Sigmoid colon (tissue), 7 donors: ENCODE measurements at places on chromosomes 13 and 19. TPM values are rescaled to one million over a fixed set of nuclear protein-coding genes. Genes with fewer than 3 reads are reported as not detected.

Gene ZNF583
- 8.7 TPM for total RNA-seq

Gene OR7G3
- total RNA-seq, result not detected

Gene IFNL2
- total RNA-seq, result not detected

Gene VSTM1
- total RNA-seq, result not detected

Gene FXYD7
- total RNA-seq, result not detected

Gene ARHGEF18
- total RNA-seq, result 20.4 TPM

Gene MEIOSIN
- not detected for total RNA-seq

DNA sequence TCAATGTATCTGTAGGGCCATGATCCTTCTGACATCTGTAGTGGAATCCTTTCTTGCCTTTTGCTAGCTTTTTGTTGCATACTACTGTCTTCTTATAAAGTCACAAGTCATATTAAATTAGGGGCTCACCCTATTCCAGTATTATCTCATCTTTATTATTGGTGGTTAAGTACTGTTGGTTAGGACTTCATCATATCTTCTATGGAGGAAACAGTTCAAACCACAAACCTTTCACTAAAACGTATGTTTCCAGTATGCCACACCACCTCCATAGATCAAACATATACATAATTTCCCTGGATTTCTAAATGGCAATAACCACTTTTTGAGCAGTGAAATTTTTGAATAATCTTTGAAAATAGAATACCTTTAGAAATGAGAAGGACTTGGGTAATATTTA, 62.8 kb upstream of the PCDH9 start:
- H3K4me1 ChIP-seq, result no peaks in the 10 kb centered on the region
- no peaks in the 10 kb centered on the region for H3K27me3 ChIP-seq
- no peak overlapping the region for H3K27ac ChIP-seq
- DNase-seq, result no peak
- H3K4me3 ChIP-seq, result no peak overlapping the region

DNA sequence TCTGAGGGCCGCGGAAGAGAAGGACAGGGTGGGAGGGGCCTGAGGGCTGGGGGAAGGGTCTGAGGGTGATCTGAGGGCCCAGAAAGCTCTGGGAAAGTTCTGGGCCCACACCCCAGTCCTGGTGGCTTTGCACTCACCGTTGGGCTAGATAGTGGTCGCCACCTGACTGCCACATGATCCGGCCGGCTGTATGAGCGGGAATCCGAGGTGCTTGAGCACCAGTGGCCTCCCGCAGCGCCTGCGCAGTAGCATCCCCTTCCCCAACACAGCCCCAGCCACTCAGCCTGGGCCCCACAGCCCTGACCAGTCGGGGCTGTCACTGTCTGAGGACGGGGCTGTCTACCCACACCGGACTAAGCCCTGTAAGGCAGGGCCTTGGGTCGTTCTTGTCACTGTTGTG, 15.0 kb downstream of the PRODH2 start:
- no peak overlapping the region for H3K27ac ChIP-seq
- no peak for DNase-seq
- no peaks in the 10 kb centered on the region for H3K4me1 ChIP-seq
- H3K36me3 ChIP-seq, result no peaks in the 10 kb centered on the region
- no peak overlapping the region for H3K4me3 ChIP-seq

- H3K36me3 ChIP-seq, result no peaks in the 10 kb centered on the region
- H3K4me1 ChIP-seq, result no peaks in the 10 kb centered on the region
- DNase-seq, result no peak
- no peak overlapping the region for H3K4me3 ChIP-seq
Observed at GRCh38 chr13:43831088-43831487, 44.3 kb upstream of the ENOX1 start.

DNA sequence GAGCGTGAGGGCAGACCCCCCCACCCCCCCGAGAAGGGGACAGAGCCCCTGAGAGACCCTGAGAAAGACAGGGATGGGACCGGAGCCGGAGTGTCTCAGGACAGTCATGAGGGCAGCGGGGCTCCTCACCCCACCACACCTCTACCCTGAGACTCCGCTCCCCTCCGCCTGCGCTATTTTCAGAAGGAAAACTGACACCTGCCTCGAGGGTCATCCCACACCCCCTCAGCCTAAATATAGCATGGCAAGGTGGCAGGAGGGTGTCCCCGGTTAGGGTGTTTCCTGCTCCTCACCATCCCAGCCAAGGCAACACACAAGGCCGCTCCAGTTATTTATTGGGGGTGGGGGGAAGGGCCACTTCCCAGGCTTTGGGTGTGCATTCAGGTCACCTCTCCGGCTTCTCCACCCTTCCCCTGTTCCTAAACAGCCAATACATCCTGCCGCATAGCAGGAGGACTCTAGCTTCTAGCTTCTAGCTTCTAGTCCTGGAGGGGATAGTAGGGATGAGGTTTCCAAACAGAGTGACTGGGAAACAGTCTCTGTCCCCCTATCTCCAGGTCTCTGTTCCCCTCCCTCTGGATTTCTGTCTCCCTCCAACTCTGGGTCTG, 1.4 kb upstream of the NTF4 start:
- H3K4me1 ChIP-seq, result peaks cover 7% of the 10 kb centered on the region
- no peak overlapping the region for H3K27ac ChIP-seq

DNA sequence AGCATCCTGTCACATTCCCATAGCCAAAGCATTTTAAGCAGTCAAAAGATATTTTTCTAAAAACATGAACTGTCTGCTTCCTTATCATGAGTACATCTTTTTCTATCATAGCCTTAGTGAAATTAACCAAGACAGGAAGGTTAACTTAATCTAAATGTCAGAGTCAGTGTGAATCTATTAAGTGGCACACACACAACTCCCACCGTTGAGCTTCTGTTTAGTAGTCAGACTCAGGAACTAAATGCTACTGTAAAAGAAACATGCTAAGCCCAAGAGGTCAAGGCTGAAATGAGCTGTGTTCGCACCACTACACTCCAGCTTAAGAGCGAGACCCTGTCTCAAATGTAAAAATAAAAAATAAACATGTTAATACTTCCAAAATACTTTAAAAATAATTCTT, 7.7 kb upstream of the POU4F1 start:
- no peak for DNase-seq
- H3K4me3 ChIP-seq, result no peak overlapping the region
- H3K4me1 ChIP-seq, result peaks cover 33% of the 10 kb centered on the region
- H3K36me3 ChIP-seq, result no peaks in the 10 kb centered on the region

GRCh38 chr13:50611117-50611781, 232.2 kb downstream of the DLEU7 start:
- H3K36me3 ChIP-seq, result no peaks in the 10 kb centered on the region
- no peaks in the 10 kb centered on the region for H3K27me3 ChIP-seq
- H3K27ac ChIP-seq, result no peak overlapping the region
- no peak for DNase-seq
- H3K4me1 ChIP-seq, result no peaks in the 10 kb centered on the region

DNA sequence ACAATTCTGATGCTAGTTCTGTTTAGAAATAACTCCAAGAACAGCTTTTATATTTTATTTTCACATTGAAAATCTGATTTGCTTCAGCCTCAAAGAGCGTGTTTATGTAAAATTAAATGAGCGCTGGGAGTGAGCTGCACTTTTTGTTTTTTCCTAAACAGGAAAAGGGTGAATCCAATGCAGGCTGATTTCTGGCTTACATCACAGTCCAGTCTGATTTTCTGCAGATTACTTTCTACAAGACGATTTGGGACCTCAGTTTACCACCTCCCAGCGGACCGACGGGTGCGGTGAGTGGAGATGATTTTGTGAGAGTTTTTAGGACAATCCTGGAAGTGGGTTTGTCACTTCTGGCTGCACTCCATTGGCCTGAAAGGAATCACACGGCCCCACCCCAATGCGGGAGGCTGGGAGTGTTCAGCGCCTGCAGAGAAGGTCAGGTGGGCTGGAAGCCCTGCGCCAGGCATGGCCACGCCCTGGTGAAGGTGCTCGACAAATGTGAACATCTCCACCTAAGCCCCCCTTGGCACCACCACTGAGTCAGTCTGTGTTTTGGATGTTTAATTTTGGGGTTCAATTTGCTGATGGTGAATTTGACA, 90.1 kb downstream of the ANKRD10 start:
- no peaks in the 10 kb centered on the region for H3K27me3 ChIP-seq
- H3K4me1 ChIP-seq, result no peaks in the 10 kb centered on the region
- no peak for DNase-seq
- H3K27ac ChIP-seq, result no peak overlapping the region
- H3K36me3 ChIP-seq, result no peaks in the 10 kb centered on the region

GRCh38 chr13:60288569-60288968, 108.5 kb upstream of the TDRD3 start:
- H3K27ac ChIP-seq, result no peak overlapping the region
- no peak overlapping the region for H3K4me3 ChIP-seq
- no peaks in the 10 kb centered on the region for H3K36me3 ChIP-seq
- H3K27me3 ChIP-seq, result no peaks in the 10 kb centered on the region
- no peak for DNase-seq

DNA sequence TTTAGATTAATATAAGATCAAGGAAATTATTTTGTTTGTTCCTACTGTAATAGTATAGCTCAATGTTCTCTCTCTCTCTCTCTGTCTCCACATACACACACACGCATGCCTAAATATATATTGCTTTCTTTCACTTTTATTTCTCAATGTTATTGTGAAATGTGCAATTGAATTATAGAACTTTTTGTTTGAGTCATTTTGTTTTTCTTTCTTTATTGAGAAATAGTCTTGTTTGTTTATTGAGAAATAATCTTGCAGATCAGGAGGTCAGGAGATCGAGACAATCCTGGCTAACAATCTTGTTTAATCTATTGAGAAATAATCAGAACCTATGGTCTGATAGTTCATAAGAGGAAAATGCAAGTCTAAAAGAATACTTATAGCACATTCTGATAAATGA, 1581.3 kb downstream of the EFNB2 start:
- no peaks in the 10 kb centered on the region for H3K4me1 ChIP-seq
- H3K36me3 ChIP-seq, result no peaks in the 10 kb centered on the region
- no peaks in the 10 kb centered on the region for H3K27me3 ChIP-seq
- DNase-seq, result no peak

- no peak overlapping the region for H3K4me3 ChIP-seq
- DNase-seq, result peak; percentile 66
- no peaks in the 10 kb centered on the region for H3K36me3 ChIP-seq
- no peaks in the 10 kb centered on the region for H3K27me3 ChIP-seq
Observed at GRCh38 chr19:46481223-46481848, 10.0 kb upstream of the PNMA8A start.

DNA sequence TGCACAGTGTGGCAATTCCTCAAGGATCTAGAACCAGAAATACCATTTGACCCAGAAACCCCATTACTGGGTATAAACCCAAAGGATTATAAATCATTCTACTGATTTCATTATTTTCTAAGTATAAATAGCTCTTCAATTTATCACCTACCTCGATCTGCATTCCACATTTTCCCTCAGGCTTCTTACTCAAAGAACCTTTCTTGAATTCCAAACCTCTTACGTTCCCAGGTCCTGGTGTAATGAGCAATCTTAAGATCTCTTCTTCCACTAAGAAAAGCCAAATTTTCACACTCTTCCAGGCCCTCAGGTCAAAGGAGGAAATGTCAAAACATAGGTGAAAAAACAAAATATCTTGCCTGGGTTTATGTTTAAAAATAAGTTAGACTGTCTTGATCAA, 237.3 kb upstream of the GPC6 start:
- H3K4me3 ChIP-seq, result no peak overlapping the region
- no peak overlapping the region for H3K27ac ChIP-seq
- no peaks in the 10 kb centered on the region for H3K27me3 ChIP-seq

GRCh38 chr19:32372726-32373517, 27.5 kb downstream of the ZNF507 start:
- peak overlapping the region; percentile 70 for H3K27ac ChIP-seq
- no peaks in the 10 kb centered on the region for H3K27me3 ChIP-seq

DNA sequence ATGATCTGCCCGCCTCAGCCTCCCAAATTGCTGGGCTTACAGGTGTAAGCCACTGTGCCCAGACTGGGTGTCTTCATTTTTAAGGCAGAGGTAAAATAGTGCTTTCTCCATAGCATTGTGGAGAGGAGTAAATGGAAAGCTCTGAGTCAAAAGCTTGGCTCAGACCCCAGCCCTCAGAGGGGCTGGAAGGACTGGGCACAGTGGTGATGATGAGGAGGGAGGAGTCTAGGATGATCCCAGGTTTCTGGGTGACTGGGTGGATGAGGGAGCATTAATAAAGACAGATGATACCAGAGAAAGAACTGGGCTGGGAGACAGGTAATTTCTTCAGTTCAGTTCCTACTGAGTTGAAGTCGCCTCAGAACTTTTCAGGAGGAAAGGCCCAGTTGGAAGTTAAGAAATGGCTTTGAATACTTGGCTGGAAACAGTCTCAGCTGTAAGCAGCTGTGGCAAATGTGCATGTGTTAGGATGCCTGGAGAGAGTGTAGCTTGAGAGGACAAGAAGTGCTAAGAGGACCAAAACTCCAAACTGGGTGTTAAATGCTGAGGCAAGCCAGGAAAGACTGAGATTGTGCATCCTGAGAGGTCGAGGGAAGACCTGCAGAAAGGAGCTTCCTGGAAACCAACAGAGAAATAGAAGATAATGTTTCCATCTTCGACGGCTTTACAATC, 37.1 kb upstream of the MEDAG start:
- no peaks in the 10 kb centered on the region for H3K27me3 ChIP-seq
- peaks cover 52% of the 10 kb centered on the region for H3K4me1 ChIP-seq
- H3K36me3 ChIP-seq, result no peaks in the 10 kb centered on the region

GRCh38 chr13:112974125-112974524, 5.1 kb downstream of the MCF2L start:
- H3K27ac ChIP-seq, result no peak overlapping the region
- DNase-seq, result no peak
- no peaks in the 10 kb centered on the region for H3K4me1 ChIP-seq
- no peak overlapping the region for H3K4me3 ChIP-seq

GRCh38 chr19:30386551-30387143, 14.5 kb downstream of the ZNF536 start:
- no peak for DNase-seq
- H3K27ac ChIP-seq, result no peak overlapping the region
- no peak overlapping the region for H3K4me3 ChIP-seq
- H3K27me3 ChIP-seq, result no peaks in the 10 kb centered on the region
- H3K4me1 ChIP-seq, result no peaks in the 10 kb centered on the region

GRCh38 chr19:38252941-38253691, 3.1 kb downstream of the PPP1R14A start:
- H3K4me1 ChIP-seq, result peaks cover 65% of the 10 kb centered on the region
- H3K27ac ChIP-seq, result peak overlapping the region; percentile 94
- peak; percentile 75 for DNase-seq

DNA sequence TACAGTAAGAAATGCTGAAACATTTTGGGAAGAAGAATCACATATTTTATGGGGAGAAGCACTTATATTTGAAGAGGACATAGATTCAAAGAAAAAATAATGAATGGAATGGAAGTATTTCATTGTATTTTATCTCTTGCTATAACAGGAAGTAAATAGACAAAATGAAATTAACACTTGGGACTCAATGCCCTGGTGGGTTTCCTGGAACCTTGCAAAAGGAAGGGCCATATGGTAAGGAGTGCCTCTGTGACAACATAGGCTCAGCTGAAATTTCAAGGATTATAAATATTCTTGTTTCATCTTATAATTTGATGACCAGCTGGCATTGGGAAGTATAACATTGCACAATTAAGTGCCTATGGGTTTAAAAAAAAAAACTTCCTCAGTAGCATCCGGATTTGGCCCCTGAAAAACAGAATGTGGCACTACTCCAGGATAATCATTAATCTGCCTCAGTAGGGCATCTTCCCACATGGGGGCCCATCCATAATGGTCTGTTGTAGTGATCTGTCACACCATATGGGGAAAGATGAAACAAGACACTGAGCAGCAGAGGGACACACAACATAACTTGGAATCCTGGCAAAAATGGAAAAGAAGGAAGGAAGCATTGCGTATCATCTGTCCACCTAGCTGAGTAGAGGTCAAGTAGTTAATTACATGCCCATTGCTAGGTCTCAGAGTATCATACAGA, 321.6 kb downstream of the NDFIP2 start:
- no peak for DNase-seq
- no peaks in the 10 kb centered on the region for H3K36me3 ChIP-seq
- H3K27me3 ChIP-seq, result no peaks in the 10 kb centered on the region
- no peaks in the 10 kb centered on the region for H3K4me1 ChIP-seq
- no peak overlapping the region for H3K4me3 ChIP-seq
- H3K27ac ChIP-seq, result no peak overlapping the region
